ENCODE measurements at places on chromosomes 12 and 14.

DNA sequence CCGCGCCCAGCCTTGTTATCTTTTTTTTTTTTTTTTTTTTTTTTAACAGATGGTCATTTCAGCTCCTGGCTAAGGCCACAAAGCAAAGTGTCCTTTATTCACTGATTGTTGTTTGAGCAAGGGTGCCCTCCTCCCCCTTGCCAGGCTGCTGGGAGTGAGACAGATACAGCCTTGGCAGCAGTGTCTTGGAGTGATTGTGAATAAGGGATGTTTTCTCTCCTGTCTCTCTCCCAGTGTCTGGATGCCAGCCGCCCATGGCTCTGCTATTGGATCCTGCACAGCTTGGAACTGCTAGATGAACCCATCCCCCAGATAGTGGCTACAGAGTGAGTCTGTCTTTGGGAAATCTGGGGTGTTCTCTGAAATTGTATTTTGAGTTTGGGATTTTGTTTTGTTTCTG lies 28.7 kb downstream of the FNTB start:
- no peak for DNase-seq

DNA sequence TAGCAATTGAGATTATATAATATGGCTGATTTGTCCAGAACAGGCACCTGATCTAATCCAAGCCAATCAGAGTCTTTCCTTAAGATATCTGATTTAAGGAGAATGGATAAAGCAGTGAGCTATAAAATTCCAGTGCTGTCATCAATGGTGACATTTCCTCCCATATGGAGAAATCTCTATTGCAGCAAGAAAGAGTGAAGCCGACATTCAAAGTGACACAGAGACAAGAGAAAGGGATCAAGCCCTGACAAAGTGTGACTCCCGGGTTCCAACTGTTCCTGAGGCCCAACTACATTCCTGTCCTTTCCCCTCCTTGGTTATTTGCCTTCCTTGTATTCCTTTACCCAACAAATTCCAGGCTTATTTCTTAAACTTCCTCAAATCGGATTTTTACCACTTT lies 430.0 kb upstream of the SOX5 start:
- DNase-seq: no peak

- peak; percentile 16 for DNase-seq
These were observed 926.9 kb downstream of the TMTC2 start for GRCh38 chr12:83613586-83614110.

GRCh38 chr12:56193025-56193578 lies 3.8 kb upstream of the SMARCC2 start:
- DNase-seq: peak; percentile 84

- DNase-seq: no peak
These were observed 299.0 kb downstream of the CCDC91 start for GRCh38 chr12:28489246-28489645.

DNA sequence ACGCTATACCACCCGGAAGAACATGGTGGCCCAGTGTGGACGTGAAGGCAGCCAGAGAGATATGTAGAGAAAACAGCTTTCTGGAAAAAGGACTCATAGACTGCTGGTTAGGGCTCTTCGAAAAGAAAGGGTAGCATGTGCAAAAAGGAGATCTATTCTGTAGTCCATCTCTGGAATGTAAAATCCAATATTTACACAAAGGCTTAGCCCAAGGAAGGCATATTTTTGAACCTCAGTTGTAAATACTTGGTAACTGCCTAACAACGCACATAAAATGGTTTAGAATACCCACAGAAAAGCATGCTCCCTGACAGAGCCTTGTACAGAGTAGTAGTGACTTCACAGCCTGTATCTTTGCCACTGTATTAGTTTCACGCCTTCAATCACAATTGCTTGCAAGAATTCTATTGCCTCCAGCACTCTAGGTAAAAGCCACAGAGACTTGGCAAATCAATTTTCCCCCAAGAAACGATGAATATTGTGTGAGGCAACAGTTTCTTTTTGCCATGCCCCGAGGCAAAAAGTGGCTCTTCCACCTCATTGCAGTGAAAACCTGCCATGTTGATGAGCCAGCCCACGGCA lies 59.2 kb downstream of the TRIM9 start:
- no peak for DNase-seq

- no peak for DNase-seq
These were observed 887.2 kb downstream of the NRXN3 start for GRCh38 chr14:79057333-79057732.

- DNase-seq: no peak
These were observed 157.2 kb downstream of the SAMD4A start for GRCh38 chr14:54724123-54724522.

GRCh38 chr12:123237646-123238329 lies 4.6 kb downstream of the MTRFR start:
- no peak for DNase-seq

- no peak for DNase-seq
These were observed 45.0 kb downstream of the KCNA5 start for GRCh38 chr12:5088586-5089264.

DNA sequence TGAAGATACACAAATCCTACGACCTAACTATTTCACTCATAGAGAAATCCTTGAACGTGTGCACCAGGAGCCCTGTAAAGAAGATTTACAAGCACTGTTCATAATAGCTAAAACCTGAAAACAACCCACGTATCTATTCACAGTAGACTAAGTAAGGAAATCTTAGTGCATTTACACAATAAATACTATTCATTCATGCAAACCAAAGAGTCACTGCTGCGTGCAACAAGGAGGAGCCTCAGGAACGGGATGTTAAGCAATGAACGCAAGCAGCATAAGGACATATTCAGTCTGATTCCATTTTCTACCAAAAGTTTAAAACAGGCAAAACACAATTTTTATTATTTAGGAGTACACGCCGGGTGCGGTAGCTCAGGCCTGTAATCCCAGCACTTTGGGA lies 176.6 kb downstream of the TTC7B start:
- no peak for DNase-seq

- no peak for DNase-seq
These were observed 683 bp downstream of the CIPC start for GRCh38 chr14:77098529-77099353.

DNA sequence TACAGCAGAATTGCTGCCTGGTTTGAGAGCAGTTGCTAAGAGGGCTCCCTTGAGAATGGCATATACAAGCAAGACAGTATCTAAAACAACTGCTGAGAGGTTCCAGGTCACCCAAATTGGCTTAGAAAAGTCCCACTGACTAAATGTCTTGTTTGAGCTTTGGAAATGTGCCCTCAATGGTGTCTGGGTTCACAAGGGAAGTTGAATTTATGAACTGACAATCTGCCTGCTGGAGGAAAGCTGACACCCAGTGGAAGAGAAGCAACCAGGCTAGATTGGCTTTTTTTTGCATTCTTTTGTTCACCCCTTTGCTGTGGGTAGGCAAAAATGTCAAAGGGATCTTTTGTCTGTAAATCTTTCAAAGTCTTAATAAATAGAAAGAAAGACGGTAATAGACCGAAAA lies 44.6 kb upstream of the NPFF start:
- no peak for DNase-seq

- no peak for DNase-seq
These were observed 4.9 kb upstream of the ESRRB start for GRCh38 chr14:76371066-76371465.

DNA sequence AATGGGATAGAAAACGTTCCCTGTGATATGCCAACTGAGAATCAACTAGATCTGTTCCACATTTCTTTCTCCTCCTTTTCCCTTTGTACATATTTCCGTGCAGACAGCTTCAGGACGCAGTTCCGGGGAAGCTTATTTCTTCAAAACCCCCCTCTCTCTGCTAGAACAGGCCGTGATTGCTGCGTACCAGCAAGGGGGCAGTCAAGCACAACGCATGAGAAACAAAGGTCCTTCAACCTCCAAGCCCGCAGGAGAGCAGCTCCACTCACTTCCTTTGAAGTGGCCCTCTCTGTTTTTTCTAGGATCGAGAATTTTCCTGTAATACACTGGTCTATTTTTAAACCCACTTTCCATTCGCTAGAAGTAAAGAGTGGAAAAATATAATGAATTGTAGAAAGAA lies 80.8 kb downstream of the ZNF664 start:
- no peak for DNase-seq

DNA sequence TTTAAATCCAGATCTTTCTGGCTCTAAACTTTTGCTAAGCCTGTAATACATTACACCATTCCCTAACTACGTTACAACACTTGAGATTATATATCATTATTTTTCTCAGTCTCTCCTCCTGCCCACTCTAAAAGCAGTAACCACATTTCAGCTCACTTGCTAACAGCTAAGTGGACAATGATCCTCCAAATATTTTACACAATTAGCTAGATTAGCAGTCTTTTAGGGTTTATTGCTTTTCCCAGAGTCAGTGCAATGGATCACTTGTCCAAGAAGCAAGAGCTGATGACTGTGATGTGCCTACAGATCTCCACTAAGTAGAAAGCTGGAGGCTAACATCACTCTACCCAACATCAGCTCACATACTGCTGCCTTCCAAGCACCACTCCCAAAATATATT lies 17.6 kb downstream of the CPNE8 start:
- no peak for DNase-seq

DNA sequence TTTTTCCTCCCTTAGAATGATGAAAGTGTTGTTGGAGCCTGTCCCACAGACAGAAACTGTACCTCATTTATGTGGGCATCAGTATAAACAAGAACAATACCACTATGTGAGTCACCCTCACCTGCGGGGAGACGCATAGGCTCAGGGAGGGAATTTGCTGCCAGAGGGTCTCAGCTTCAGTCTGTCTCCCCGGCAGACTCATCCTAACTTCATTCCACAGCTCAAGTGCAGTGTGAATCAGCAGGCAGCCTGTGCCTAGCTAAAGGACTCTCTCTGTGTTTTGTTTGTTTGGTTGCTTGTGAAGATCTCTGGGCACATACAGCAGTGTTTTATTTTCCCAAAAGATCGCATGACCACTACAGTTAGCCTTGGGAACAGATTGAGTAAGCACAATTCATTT lies 98.9 kb downstream of the PRKCH start:
- no peak for DNase-seq

GRCh38 chr14:39847852-39848251 lies 415.6 kb upstream of the FBXO33 start:
- DNase-seq: no peak

DNA sequence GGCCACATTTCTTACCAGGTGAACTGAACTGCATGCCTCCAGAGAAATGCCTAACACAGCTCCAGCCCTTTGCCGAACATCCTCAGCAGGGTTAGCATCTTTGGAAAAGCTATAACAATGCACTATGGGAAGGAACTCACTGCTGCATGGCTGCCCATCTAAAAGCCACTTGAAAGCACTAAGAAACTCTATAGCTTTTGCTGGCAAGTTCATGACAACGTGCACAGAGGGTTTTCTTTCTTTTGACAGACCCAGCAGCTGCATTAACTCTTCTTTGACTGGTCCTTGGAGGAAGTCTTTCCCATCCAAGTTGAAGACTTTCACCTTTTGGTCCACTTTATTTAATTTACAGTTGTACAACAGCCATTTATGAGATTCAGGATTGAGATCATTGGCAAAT lies 5.3 kb downstream of the TRMT5 start:
- DNase-seq: no peak

GRCh38 chr14:53948205-53948884 lies 8.3 kb downstream of the BMP4 start:
- DNase-seq: no peak

DNA sequence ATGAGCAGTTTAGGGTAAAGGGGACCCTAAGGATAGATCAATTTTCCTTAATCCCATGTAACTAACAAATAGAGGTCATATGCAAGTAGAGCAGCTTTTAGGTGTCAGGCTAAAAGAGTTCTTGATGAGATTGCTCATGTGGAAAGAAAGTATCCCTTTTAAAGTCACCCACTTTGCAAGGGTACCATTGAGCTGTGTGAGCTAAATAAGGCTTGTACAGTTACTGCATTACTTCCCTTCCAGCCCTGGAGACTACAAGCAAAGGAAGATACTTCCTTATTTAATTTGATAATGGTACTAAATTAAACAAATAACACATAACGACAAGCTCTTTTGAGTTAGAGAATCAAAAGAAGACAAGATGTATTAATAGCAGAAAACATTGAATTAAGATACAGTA lies 191.7 kb downstream of the TMX1 start:
- no peak for DNase-seq

- DNase-seq: no peak
These were observed 139.5 kb upstream of the AEBP2 start for GRCh38 chr12:19299765-19300164.

DNA sequence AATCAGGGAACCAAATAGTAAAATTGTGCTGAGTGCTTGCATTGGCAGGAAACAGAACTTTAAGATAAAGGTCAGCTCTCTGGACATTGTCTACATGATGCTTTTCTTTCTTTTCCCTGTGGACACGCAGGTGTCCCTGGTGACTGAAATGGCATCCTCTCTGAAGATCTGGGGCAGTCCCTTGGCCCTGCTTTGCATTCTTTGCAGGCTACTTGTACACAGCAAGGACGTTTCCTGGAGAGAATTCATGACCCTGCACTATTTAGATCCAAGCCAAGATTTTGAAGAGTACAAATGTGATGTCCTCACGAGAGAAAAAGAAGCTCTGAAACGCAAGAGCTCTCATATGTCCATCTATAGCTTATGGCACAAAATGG lies 11.3 kb upstream of the EDDM3A start:
- DNase-seq: no peak

GRCh38 chr14:63212776-63213500 lies 8.7 kb downstream of the RHOJ start:
- DNase-seq: no peak

DNA sequence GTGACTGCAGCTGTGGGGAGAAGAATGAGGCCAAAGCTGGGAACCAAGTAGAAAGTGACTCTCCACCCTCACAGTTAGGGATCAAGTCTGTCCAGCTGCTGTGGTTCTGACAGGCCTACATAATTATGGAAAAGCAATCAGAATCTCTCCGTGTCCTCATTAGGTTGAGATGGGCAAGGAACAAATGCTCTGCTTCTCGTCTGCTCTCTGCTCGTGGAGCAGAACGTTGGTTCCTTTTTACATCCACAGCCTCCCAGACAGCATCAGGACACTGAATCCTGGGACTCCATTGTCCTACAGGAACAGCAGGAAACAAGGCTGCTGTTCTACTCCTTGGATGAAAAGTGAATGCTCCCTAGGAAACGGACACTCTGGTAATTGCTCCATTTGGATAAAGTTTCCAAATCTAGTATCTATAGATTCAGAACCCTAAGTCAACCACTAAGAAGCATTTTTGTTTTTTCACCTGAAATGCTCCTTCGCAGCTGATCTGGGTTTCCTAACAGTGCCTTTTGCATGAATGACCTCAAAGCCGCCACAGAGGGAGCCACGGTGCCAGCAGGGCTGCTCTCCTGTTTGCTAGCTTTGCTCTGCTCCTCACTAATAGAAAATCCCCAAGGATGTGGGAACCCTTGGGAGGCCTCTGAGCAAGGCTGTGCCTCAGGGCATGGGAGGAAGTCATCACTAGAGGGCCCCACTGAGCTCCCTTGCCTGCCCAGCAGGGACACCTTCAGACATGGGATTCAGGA lies 102.0 kb downstream of the EGLN3 start:
- peak; percentile 32 for DNase-seq

GRCh38 chr12:5623411-5623810 lies 191.5 kb downstream of the NTF3 start:
- DNase-seq: no peak

- DNase-seq: no peak
These were observed 2.4 kb upstream of the SSTR1 start for GRCh38 chr14:38205119-38205813.
